ENCODE measurements at places on chromosomes 4 and X.

- no peak for DNase-seq
Measured at GRCh38 chr4:169677150-169677748, 56.9 kb downstream of the CLCN3 start.

DNA sequence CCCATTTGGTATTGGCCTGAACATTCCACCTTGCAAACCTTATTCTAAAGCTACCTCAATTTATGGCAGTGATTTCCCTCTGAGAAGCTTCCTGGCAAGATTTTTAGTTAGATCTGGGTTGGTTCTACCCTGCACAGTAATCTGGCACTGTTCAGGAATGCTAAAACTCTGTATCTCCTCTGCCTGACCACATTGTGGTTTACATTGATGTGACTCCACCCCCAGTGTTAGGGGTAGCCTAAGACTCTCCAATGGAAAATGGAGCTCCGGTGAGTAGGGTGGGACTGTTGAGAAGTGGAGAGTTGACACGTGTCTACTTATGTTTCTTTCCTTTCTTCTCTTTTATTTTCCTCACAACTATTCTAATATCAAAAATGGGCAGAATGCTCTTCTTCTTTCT, 45.4 kb downstream of the BMPR1B start:
- no peak for DNase-seq

- no peak for DNase-seq
Measured at GRCh38 chrX:137362583-137362982, 203.3 kb upstream of the ZIC3 start.

GRCh38 chrX:30301963-30302362, 7.2 kb downstream of the NR0B1 start:
- peak; percentile 22 for DNase-seq

- no peak for DNase-seq
Measured at GRCh38 chr4:40718586-40718985, 31.2 kb upstream of the NSUN7 start.

All from nephron progenitor cell (in vitro differentiated cells).